ENCODE measurements at places on chromosomes 6 and 20. TPM values are rescaled to one million over a fixed set of nuclear protein-coding genes. Genes with fewer than 3 reads are reported as not detected.

FYN gene
- 172 TPM for polyA plus RNA-seq

LINC00237 gene
- polyA plus RNA-seq, result not detected

DLK2 gene
- 0.87 TPM for polyA plus RNA-seq

TNFRSF6B gene
- polyA plus RNA-seq, result 1.8 TPM

EDN1 gene
- 6.8 TPM for polyA plus RNA-seq

CST7 gene
- 0.35 TPM for polyA plus RNA-seq

TINAG gene
- polyA plus RNA-seq, result 27.2 TPM

PDSS2 gene
- 20.1 TPM for polyA plus RNA-seq

SNAP91 gene
- 0.65 TPM for polyA plus RNA-seq

ABHD16B gene
- not detected for polyA plus RNA-seq

FERMT1 gene
- polyA plus RNA-seq, result 3.1 TPM

ATAT1 gene
- polyA plus RNA-seq, result 36.6 TPM

POU3F2 gene
- polyA plus RNA-seq, result 0.06 TPM

FNDC1 gene
- polyA plus RNA-seq, result 7.6 TPM

NRSN1 gene
- 0.70 TPM for polyA plus RNA-seq

TPMT gene
- polyA plus RNA-seq, result 25.9 TPM

ANGPT4 gene
- 0.25 TPM for polyA plus RNA-seq

PTGIS gene
- 35.0 TPM for polyA plus RNA-seq

PXDC1 gene
- 22.9 TPM for polyA plus RNA-seq

TRIM10 gene
- polyA plus RNA-seq, result 0.57 TPM

NOL7 gene
- 88.0 TPM for polyA plus RNA-seq

HLA-DRB5 gene
- 9.5 TPM for polyA plus RNA-seq

OR2J2 gene
- polyA plus RNA-seq, result not detected

PPIL6 gene
- 16.6 TPM for polyA plus RNA-seq

MUC22 gene
- polyA plus RNA-seq, result not detected

Data from right renal pelvis (tissue), 4 donors.